ENCODE measurements at places on chromosomes 16 and 17. TPM values are rescaled to one million over a fixed set of nuclear protein-coding genes. Genes with fewer than 3 reads are reported as not detected.

DNA sequence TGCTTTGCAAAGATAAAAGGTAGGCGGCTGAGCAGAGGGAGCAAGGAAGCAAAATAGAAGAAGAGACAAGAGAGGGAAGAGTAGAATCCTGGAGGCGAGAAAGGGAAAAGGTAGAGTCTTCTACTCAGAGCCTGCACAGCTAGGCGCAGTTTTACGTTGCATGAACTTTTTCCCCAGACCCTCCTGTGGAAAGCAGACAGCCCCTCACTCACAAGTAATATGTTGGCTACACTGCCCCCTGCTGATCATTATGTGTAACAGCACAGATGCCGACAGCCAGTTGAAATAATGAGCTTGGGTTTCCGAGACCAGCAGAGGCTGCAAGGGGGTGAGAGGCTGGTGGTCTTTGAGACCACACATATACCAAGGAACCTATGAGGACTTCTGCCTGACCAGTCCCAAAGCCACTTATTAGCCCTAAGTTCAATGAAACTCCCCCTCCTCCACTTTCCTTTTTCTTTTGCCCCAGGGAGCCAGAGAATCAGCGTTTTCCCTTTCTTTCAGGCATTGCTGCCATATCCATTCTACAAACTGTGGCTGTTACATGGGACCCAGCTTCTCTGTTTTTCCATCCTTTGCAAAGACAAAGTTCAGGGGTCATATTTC, 22.5 kb upstream of the CMTR2 start:
- peak; percentile 69 for DNase-seq

DNA sequence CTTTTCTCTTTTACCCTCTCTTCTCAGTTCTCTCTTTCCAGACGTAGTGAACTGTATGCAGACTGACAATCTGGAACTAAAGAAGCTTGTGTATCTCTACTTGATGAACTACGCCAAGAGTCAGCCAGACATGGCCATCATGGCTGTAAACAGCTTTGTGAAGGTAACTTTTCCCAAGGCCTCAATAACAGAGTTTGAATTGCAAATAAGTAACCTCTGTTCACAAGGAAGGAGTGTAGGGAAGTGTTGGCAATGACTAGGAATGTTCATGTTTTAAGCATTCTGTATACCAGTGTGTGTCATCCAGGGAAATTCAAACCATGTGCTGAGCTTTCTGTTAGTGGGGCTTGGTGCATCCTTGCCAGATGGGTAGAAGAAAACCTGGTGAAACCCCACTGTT, 18.6 kb downstream of the AP2B1 start:
- DNase-seq, result no peak

DNA sequence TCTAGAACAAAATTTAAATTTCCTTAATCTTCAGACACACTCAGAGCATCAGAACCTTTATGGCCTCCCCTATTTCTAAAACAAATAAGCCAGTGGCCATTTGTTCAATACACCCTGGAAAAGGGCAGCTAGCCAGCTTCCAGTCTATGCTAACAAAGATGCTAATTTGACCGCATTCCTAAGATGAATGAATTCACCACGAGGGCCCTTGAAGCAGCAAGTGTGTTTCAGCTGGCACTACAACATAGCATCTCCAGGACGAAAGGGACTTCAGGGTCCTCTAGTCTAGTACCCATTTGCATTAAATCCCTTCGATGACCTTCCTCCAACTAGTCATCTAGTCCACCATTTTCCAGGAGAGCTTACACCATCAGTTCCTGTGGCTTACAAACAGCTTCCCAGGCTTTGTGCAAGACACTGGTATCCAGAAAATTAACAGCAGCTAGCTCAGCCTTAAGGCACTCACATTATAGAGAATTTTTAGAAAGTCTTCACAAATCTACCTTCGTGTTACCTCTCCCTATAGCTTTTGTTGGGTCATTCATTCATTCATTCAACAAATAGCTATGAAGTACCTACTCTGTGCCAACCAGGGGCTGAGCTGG, 10.9 kb downstream of the KRT37 start:
- DNase-seq, result no peak

DNA sequence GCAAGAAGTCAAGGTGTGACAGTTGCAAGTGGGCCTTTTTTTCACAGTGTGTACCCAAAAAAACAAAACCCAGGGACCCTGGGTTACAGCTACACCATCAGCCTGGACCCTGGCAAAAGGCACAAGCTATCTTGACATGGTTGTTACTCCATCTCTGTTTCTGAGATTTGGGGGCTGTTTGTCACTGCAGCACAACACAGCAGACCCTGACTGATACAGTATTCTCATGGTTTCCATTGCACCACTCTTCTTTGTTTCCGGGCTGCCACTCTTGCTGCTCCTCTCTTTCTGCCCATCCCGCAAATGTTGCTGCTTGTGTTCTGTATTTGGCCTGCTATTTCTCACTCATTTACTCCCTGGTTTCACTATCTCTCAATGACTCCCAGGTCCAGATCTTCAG, 55.2 kb downstream of the C16orf78 start:
- no peak for DNase-seq

GRCh38 chr17:79693419-79693818, 37.3 kb upstream of the ENPP7 start:
- no peak for DNase-seq

DNA sequence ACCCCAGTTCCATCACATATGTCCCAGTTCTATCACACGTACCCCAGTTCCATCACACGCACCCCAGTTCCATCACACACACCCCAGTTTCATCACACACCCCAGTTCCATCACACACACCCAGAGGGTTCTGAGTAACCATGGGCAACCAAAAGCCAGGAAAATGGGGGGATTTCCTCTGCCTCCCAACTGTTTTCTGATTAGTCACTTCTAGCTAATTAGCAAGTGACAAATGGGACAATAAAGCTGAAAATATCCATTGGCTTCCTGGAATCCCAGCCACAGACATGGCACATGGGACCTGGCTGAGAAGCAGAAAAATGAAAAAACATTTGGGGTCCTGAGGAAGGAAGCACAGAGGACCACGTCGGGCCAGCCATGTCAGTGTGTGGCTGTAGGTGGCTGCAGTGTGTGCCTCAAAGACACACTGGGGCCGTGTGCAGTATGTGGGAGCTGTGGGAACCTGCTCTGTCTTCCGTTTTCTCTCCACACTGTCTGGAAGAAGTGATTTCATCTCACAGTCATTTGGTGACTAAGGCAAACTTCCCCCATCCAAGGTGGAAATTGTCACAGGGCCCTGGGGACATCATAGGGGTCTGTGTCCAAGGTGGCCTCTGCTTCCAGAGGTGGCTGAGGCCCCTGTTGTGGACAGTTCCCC, 106.7 kb downstream of the CMIP start:
- DNase-seq, result no peak

The TBC1D26 gene
- not detected for polyA plus RNA-seq

The KRTAP4-4 gene
- not detected for polyA plus RNA-seq

The KRTAP3-2 gene
- polyA plus RNA-seq, result not detected

All from kidney (tissue), 22 donors.